Frontal cortex (tissue), 4 donors: ENCODE measurements at places on chromosomes 12 and 14. TPM values are rescaled to one million over a fixed set of nuclear protein-coding genes. Genes with fewer than 3 reads are reported as not detected.

C12orf54 gene
- total RNA-seq, result not detected

- DNase-seq, result no peak
Measured at GRCh38 chr12:59651229-59651920, 55.5 kb downstream of the SLC16A7 start.

DNA sequence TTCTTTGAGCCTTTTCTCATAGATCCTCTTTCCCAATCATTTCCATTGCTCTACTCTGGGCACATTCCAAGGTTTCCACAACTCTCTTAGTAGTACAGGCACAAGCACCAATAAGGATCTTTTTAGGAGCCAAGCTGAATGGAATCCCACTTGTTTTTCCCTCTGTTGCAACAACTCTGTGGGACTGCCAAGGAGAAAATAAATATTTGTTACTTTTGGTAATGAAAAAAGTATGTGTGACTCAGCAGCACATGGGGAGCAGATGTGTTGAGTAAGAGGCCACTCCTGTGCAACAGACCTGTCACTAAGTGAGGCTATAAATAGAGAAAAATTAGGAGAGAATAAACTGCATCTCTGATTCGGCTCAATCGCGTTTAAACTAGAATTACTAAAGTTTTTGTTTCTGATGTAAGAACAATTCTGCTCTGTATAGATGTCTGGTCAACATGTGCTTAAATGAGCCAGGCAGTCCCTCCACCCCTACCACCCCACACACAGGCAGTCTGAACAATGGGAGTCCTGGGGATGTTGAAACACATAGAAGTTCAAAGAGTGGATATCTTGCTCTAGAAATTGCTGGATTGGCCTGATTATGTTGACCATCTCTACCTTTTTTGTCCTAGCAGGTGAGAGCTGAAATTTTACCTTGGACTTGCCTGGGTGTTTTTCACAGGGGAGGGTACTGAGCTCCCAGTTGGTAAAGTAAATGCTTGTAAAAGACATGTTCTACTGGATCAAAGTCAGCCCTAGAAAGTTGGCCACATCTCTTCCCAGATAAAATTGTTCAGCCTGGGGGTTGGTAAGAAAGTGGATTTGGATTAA is 244.3 kb upstream of the NOVA1 start:
- no peak for DNase-seq

- no peak for DNase-seq
Measured at GRCh38 chr12:89756194-89756584, 47.6 kb upstream of the ATP2B1 start.

DNA sequence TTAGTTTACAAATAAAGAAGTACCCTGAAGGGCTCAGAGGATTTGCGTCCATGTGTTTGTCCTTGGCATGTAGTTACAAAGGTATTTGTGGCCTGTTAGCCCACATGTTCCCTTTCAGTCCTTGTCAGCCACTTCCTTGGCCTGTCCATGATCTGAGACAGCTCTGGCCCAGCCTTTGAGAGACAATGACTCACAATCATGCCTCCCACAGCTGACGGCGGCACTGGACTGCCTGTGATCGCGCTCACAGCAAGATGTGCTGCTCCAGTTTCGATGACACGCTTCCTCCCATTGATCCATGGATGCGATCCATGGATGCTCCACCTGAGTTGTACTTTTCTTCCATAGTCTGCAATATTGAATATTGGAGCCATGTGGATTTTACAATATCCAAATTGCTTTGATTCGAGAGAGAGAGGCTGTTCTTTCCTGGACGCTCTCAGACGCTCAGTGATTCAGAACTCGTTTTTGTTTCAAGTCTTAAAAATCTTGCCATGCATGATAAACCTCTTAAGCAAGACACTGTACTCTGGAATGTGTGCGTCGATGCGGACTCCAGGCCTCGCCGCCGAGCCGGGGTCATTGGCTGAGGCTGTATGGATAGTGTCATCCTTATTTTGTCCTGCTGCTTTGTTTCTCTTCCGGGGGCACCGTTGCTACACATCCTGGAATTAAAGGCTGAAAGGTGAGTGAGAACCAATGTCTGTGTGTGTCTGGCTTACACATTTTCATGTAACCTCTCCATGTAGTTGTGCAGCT is 220.1 kb downstream of the GLT1D1 start:
- DNase-seq, result no peak

- DNase-seq, result no peak
Measured at GRCh38 chr12:114396153-114396868, 9.6 kb downstream of the TBX5 start.

- no peak for DNase-seq
Measured at GRCh38 chr14:85508863-85509262, 21.1 kb upstream of the FLRT2 start.

GRCh38 chr14:81447021-81447764 is 47.1 kb upstream of the STON2 start:
- no peak for DNase-seq

DNA sequence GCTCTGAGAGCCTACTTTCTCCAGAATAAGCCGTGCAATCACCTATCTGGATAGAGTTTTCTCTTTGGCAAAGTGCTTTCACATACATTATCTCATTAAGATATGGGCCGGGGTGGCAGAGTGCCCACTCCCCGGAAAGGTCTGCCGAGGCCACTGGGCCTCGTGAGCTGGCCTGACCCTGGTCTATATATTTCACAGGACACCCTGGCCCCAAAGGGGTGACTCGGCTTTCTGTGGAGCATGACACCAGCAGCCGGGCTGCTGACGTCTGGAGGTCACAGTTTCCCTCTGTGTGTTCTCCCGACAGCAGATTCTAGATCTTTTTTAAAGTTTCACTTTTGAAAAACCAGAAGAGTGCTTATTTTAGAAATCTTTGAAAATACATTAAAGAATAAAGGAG is 27.9 kb upstream of the ATP2A2 start:
- DNase-seq, result no peak

DNA sequence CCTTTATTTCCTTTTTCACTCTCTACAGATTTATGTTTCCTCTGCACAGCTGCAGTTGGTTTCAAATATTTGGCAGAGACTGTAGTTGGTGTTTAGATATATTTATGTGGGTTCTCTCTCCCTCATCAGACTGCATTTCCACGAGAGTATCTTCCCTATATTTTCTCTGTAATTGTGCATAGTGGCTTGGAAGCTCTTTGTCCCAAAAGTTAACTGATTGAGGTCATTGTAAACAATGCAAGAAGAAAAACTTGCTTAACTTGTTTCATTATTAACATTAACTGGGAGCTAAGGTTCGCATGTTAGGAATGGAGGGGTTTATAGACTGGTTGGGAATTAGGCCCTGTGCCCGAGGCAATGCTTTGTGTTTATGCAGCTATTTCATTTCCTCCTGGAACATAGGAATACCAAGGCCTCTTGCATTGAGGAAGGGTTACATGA is 216.9 kb upstream of the HMGA2 start:
- no peak for DNase-seq

GRCh38 chr14:75123991-75124390 is 2.9 kb downstream of the NEK9 start:
- DNase-seq, result peak; percentile 31

DNA sequence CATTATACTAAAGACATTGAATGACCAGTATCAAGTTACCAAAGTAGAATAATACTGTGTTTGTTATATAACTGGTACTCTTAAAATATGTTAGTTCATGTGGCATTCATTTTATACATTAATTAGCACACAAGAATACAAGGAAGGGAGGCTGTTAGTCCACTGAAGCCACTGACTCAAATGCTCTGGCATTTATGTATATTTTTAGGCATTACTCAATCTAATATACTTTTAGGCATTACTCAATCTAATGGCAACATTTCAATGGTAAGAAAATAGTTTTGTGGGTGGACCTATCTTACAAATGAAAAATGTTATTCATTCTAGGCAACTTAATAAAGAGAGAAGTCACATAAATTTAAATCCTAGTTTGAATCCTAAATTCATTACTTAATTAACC is 874.4 kb upstream of the USP15 start:
- no peak for DNase-seq

EGLN3 gene
- total RNA-seq, result 9.0 TPM

DNA sequence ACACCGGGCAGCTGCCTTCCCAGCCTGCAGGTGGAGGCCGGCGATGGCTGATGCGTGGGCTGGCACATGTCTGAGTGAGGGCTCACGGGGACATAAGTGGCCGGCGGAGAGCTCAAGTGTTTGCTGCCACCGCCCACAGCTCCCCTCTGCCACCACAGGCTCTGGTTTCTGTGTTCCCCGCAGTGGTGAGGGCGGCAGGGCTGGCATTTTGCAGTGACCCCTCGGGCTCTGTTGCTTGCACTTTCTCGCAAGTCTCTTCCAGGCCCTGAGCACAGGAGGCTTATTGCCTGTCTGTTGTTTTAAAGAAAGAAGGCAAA is 271.0 kb upstream of the RTL1 start:
- DNase-seq, result no peak

DNA sequence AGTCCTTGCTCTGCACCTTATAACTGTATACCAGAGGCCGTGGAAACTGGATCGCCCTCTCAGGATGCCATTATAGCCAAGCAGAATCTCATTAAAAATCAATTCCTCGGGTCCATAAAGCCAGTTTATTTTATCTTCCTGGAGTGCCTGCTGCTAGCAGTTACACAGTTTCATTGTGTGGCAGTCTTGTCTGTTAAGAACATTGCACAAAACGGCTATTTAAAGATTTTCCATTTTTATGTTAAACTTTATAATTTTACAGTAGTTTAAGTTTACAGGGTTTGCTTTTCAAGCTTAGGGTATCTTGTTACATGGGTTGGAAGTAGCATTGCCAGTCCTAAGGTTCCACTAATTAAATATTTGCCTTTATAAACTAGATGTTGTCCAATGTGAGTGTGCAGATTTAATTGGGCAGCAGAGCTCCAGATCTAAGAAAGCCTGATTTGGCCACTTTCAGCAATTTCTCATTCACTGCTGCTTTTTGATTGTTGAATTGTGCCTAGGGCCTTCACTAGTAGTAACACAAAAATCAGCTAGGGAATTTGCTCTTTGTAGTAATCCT is 17.0 kb downstream of the TMEM30B start:
- no peak for DNase-seq

DNA sequence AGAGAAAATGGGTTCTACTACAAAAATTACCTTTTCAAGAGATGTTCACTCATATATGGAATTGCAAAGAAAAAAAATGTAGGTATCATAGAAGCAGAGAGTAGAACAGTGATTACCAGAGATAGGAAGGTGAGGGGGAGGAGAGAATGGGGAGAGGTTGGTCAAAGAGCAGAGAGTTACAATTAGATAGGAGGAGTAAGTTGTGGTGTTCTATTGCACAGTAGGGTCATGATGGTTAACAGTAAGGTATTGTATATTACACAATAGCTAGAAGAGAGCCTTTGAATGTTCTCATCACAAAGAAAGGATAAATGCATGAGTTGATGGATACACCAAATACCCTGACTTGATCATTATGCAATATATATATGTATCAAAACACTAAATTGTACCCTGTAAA is 145.8 kb downstream of the TMEM117 start:
- DNase-seq, result no peak

- DNase-seq, result peak; percentile 68
Measured at GRCh38 chr12:65556676-65557437, 267.4 kb upstream of the HMGA2 start.

GRCh38 chr12:107509421-107509820 is 176.2 kb upstream of the PWP1 start:
- DNase-seq, result no peak

SYNJ2BP gene
- 25.3 TPM for total RNA-seq

- DNase-seq, result no peak
Measured at GRCh38 chr12:131919366-131920156, 9.5 kb upstream of the PUS1 start.

GRCh38 chr12:4736091-4736490 is 15.9 kb downstream of the GALNT8 start:
- no peak for DNase-seq

- no peak for DNase-seq
Measured at GRCh38 chr12:121562488-121562887, 18.3 kb downstream of the KDM2B start.

DNA sequence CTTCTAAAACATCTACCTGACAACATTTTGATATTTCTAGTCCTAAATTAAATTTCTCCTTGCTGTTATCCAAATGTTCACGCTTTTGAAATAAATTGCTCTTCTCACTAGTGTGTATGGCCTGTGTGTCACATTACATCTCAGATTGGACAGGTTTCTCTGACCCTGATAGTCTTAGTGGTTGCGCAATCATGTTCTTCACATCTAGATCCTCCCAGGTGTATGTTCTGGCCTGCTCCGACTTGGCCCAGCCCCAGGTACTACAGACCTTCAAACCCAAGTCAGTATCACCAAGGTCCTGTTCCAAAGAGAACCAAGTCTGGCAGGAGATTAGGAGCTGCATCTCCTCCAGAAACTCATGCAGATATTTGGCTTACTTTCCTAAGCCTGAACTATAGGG is 209.5 kb downstream of the ASCL1 start:
- no peak for DNase-seq

KRT78 gene
- total RNA-seq, result not detected

- DNase-seq, result no peak
Measured at GRCh38 chr14:73757381-73757780, 43.2 kb upstream of the PNMA1 start.

ULK1 gene
- 7.3 TPM for total RNA-seq

DNA sequence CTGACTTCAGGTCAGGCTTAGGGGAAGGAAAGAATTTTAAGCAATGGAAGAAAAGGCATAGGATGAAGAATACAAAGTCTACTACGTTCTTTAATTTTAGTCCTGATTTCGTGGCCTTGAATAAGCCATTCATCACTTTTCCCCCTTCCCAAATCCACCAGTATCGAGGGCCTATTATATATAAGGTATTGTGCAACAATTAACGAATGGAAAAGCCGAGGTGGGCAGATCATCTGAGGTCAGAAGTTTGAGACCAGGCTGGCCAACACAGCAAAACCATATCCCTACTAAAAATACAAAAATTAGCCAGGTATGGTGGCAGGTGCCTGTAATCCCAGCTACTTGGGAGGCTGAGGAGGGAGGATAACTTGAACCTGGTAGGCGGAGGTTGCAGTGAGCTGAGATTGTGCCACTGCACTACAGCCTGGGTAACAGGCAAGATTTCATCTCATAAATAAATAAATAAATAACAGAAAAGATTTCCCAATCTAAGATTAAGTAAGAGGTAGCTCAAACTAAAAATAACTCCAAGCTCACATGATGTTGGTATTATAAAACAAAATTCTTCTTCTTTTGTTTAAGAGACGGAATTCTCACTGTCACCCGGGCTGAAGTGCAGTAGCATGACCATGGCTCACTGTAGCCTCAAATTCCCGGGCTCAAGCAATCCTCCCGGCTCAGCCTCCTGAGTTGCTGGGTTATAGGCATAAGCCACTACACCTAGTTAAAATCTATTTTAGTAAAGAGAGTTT is 58.3 kb upstream of the NR2C1 start:
- DNase-seq, result no peak

- no peak for DNase-seq
Measured at GRCh38 chr14:99946652-99947489, 118.4 kb upstream of the EVL start.
